Left cardiac atrium (tissue), 4 donors: ENCODE measurements at places on chromosomes 2 and 18.

DNA sequence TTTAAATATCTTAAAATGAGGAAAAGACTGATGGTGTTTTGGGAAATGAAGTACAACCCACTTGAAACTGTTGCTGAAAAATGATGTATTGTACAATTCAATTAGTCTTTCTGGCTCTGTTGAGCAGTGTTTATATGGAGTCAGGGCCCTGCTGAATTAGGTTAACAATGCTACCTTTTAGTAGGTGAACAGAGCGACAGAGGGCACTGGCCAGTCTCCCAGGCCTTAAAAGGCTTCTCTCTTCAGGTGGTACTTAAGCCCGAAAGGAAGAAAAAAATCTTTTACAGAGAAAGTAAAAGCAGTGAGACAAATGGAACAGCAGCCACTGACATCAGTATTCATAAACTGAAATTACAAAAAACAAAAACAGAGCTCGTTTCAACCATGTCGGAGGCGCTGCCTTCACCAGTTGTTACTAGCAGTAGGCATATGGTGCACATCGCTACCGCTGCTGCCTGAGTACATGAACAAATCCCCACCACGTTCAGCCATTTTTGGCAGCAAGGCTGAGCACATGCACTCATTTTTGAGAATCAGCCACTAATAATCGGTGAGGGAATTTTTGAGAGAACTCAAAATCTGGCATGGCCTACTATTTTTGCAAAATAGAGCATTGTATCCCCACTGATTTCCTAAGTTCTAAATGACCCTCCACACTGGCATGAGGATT is 91.8 kb downstream of the PLEKHM3 start:
- peak; percentile 26 for DNase-seq

- DNase-seq: no peak
These were observed 13.1 kb downstream of the PID1 start for GRCh38 chr2:229257985-229258384.

DNA sequence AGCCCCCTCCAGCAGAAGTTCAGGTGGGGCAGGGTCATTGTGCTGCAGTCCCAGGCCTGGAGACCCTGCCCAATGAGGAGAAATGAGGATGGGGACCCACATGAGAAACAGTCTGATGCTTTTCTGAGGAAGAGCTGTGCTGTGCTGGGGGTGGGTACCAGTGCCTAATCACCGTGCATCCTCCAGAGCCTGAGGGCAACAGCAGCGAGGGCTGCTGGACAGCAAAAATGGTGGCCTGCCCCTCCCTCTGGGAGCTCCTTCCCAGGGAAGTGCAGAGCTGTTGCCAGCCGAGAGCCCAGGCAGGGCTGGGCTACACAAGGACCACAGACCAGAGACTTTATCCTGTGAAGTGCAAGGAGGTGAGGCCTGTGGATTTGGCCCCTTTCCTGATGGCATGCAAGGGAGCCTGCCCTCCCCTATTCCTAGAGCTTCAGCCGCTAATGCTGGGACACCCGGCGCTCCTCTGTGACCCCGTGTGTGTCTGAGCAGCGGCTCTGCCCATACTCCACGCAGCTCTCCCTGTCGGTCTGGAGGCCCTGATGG is 134.8 kb downstream of the DSEL start:
- no peak for DNase-seq

GRCh38 chr2:80499095-80499494 is 194.5 kb upstream of the LRRTM1 start:
- DNase-seq: peak; percentile 32

DNA sequence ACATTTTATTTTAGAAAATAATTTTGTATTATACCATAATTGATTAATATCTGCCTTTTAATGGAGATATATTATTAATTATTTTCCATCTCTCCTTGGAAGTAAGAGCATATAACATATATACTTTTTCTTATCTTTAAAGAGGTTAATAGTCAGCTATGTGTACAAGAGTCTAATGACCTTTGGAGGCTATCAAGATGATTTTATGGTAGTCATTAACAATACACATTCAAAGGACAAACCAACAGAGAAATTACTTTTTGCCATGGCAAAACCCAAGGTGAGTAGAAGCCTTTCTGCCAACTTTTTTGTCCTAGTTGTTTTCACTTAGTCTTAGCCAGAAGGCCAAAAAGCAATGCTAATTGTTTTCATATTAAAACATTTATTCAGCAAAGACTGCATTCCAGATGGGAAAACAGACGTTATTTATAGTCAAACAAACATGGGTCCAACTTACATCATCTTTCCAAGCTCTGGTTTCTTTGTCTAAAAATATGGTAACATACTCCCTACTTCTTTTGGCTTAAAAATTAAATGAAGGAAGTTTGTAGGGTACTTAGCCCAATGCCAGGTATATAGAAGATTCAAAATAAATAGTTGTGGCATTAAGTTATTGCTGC is 9.6 kb upstream of the DYNC2LI1 start:
- DNase-seq: no peak

DNA sequence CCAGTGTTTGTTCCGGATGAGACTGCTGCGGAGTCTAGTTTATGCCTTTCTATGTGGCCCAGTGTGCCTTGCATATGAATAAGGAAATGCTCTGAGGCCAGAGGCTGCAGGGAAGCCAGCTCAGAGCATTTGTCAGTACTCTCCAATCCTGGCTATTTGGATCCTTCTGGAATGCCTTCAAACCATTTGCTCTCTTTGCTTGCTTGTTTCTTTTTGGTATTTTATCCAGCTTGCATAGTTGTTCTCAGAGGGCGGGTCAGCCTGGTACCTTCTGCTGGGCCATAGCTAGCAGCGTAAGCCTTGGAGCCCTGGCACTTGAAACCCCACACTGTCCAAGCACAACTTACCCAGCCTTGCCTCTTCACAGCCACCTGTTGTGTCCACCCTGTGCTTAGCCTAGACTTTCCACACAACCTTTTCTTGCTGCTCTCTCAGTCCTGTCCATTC is 20.5 kb downstream of the CENPO start:
- DNase-seq: no peak

DNA sequence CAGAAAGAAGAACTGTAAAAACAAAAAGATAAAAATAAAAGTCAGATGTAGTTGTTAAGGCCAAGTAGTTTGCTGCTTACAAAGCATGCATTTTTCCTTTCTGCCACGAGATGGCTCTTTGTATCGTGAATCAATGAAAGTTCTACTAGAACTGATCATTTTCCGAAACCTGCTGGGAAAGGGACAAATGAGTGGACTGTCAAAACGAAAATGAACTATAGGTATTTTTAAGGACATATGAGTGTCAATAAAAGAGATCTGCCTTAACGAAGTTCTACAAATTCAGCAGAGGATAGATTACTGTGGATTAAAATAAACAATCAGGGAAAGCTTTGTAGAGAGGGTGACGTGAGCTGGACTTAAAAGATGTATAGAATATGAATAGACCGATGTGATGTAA is 15.0 kb upstream of the ELOA2 start:
- no peak for DNase-seq
